Skin of body (tissue), 3 donors: ENCODE measurements at places on chromosomes 7 and 10. TPM values are rescaled to one million over a fixed set of nuclear protein-coding genes. Genes with fewer than 3 reads are reported as not detected.

DNA sequence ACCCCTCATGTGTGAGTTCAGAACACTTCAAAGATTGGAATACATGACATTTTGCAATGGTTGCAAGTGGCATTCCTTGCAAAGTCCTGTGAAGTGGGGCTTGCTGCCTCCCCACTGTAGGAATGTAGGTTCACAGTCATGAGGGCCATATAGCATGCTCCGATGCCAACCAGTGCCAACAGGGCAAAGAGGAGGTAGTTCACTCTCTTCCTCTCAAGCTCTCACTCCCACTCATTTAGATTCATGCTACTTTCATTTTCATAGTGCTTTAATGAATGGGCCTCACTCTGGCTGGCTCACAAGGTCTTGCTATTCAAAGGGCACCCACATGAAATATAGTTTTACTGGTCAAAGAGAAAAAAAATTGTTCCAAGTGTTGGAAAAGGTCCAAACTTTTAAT is 169.9 kb upstream of the AOAH start:
- DNase-seq: no peak

GRCh38 chr10:32000937-32001336 is 55.3 kb downstream of the KIF5B start:
- DNase-seq: no peak

Gene BAMBI
- 8.0 TPM for total RNA-seq

- no peak for DNase-seq
Observed at GRCh38 chr7:147182874-147183273, 1066.3 kb downstream of the CNTNAP2 start.

- DNase-seq: no peak
Observed at GRCh38 chr7:30965883-30966282, 2.1 kb downstream of the GHRHR start.

Gene CAV2
- 78.6 TPM for total RNA-seq

GRCh38 chr10:19902456-19902855 is 86.2 kb downstream of the PLXDC2 start:
- DNase-seq: no peak

Gene FGF8
- total RNA-seq: not detected

DNA sequence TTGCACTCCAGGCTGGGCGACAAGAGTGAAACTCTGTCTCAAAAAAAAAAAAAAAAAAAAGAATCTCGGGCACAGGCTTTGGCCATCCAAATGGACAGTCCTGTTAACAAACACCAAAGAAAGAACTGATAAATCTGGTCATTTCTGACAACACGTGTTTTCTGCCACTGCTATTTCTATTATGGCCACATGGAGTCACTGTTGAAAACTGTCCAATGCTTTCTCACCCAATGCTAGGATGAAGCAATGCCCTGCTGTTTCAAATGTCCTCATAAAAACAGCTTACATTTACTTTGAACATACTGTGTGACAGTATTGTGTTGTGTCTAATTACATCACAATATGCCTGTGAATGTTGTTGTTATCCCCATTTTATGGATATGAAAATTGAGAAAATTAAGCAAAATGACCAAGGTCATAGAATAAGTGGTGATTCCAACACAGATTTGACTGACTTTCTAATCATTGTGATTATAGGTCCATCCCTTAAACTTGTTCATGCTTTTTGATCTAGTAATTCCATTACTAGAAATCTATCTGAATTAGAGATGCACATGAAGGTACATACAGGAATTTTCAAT is 19.9 kb upstream of the MAP3K8 start:
- peak; percentile 66 for DNase-seq

GRCh38 chr10:13335881-13336280 is 12.2 kb downstream of the SEPHS1 start:
- no peak for DNase-seq

Gene EPHA1
- total RNA-seq: 16.2 TPM

Gene AKR1B15
- not detected for total RNA-seq

DNA sequence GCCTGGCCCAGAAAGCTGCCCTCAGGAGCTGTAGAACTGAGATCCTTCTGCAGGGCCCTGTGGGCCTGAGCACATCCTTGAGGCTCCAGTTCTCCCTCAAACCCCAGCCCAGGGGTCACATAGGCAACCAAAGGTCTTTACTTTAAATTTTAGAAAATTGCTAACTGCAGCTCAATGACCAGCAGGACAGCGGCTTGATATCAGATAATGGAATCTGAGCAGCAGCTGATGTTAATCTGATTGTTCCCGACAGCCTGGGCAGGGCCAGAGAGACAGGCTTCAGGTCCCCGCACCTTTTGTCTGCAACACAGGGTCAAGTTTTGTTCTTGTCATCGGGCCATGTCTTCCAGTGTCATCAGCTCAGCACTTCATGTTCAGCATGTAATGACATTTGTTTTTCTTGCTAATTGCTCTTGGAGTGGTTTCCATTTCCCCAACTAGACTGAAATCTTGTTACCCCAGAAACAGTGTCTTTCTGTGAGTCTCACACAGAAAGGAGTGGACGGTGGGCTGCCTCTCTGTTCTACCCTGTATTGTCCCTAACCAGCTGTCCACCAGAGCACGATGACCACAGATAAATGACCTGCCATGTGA is 91.0 kb downstream of the PAXIP1 start:
- no peak for DNase-seq

DNA sequence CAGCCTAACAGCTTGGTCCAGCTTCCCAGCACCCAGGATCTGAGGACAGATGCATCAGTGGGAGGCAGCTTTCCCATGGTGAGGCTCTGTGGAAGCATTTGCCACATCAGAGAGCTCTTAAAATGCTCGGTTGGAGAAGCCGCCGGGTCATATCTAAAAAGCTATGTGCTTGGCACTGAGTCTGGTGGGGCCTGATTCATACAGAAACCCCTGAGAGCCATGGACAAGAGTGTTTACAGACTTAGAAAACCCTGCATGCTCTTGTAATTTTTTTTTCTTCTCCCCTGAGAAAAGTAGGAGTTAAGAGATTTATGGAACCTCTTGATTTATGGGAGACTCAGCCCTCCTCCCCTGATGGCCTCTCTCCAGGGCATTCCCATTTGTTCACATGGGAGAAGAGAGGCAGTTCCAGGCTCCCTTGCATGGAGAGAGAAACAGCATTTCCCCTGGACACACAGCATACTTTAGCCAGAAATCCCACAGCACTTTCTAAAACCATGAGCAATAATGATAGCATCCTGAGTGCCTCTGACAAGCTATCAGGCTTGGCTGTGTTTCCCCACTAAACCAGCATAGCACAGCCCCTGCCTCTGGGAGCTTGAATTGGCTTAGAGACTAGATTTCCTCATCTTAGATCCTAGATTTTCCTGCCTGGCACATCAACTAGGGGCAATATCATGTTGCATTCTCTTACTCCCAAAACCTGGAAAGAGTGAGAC is 322.1 kb upstream of the AUTS2 start:
- peak; percentile 50 for DNase-seq

Gene GNAT3
- not detected for total RNA-seq

DNA sequence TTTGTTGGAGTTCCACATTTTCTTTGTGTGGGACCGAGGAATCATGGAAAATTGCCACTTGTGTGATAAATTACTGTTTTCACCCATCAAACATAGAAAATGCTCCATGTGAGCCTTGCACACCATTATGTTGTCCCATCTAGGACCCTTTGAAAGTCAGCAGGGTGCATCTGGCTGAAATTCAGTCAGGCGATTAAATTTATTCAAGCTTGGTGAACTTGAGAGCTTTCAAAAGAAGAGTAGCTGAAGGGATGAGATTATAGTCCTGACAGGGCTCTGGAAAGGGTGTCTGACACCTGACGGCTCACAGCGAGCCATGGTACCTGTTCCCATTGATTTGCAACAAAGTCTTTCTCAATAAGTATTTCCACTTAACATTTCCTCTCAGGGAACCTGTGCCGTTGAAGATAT is 399.7 kb upstream of the ETV1 start:
- no peak for DNase-seq

- no peak for DNase-seq
Observed at GRCh38 chr7:27174874-27175625, 930 bp upstream of the HOXA10 start.

GRCh38 chr7:1752111-1752510 is 82.0 kb downstream of the ELFN1 start:
- no peak for DNase-seq

Gene SAMD9L
- 7.6 TPM for total RNA-seq

- no peak for DNase-seq
Observed at GRCh38 chr7:121266307-121266894, 62.4 kb upstream of the WNT16 start.

- no peak for DNase-seq
Observed at GRCh38 chr10:7826971-7827370, 8.7 kb downstream of the TAF3 start.

DNA sequence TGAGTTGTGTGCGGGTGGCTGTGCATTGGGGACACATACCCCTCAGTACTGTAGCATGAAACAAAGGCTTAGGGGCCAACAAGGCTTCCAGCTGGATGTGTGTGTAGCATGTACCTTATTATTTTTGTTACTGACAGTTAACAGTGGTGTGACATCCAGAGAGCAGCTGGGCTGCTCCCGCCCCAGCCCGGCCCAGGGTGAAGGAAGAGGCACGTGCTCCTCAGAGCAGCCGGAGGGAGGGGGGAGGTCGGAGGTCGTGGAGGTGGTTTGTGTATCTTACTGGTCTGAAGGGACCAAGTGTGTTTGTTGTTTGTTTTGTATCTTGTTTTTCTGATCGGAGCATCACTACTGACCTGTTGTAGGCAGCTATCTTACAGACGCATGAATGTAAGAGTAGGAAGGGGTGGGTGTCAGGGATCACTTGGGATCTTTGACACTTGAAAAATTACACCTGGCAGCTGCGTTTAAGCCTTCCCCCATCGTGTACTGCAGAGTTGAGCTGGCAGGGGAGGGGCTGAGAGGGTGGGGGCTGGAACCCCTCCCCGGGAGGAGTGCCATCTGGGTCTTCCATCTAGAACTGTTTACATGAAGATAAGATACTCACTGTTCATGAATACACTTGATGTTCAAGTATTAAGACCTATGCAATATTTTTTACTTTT is 1.8 kb downstream of the DDIT4 start:
- DNase-seq: no peak

Gene IFIT5
- total RNA-seq: 11.9 TPM

DNA sequence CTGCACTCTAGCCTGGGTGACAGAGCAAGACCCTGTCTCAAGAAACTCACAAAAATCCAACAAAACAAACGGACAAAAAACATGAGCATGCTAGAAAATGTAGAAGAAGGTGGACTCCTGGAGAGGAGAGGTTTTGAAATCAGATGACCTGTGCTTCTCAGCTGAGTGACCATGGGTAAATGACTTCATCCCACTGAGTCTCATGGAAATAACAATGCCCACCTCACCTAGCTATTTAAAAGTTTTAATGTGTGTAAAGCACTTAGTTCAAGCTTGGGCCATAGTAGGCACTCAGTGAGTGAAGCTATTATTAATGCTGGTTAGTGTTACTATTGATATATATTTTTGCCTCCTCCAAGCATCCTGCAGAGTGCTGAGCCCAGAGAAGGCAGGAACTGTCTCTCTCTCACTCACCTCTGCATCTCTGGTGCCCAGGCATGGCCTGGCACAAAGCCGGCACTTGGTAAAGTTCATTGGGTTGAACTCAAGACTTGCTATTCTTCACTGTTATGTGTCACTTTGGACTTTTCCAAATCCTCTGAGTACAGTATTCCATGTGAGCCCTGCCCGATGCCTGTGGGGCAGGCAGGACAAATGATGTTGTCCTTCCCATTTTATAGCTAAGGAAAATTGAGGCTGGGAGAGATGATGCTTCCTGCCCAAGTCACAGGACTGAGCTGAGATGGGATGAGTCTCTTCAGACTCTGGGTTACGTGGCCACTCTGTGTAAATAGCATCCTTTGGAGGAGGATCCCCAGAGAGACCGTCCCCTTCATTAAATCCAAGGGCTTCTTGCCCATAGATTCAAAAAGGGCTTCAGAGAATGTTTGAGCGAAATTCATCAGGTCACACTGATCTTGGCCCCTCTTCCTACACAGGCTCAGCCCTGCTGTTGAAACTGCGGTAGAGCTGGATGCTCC is 81.4 kb upstream of the EMX2 start:
- no peak for DNase-seq

GRCh38 chr7:32479574-32480200 is 10.5 kb downstream of the LSM5 start:
- DNase-seq: no peak

- DNase-seq: no peak
Observed at GRCh38 chr10:43963793-43964425, 315.2 kb upstream of the ZNF32 start.

GRCh38 chr7:156857757-156858156 is 35.2 kb downstream of the LMBR1 start:
- DNase-seq: no peak

DNA sequence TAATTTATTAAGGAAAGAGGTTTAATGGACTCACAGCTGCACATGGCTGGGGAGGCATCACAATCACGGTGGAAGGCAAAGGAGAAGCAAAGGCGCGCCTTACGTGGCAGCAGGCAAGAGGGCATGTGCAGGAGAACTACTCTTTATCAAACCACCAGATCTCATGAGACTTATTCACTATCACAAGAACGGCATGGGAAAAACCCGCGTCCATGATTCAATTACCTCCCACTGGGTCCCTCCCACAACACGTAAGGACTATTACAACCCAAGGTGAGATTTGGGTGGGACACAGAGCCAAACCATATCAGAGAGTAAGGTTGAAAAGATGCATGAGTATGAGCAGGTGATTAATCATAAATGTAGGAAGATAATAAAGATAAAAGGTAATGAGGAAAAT is 3.2 kb upstream of the JCAD start:
- DNase-seq: no peak

DNA sequence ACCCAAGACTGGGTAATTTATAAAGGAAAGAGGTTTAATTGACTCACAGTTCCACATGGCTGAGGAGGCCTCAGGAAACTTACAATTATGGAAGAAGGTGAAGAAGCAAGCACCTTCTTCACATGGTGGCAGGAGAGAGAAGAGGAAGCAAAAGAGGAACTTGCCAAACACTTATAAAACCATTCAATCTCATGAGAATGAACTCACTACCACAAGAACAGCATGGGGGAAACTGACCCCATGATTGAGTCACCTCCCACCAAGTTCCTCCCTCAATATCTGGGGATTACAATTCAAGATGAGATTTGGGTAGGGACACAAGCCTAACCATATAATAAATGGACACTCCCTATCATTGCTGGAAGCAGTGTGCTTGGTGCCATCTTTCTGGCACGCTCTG is 506.3 kb downstream of the CALN1 start:
- no peak for DNase-seq

GRCh38 chr10:1240341-1240775 is 184.2 kb downstream of the WDR37 start:
- no peak for DNase-seq

GRCh38 chr7:56105508-56105907 is 768 bp downstream of the CHCHD2 start:
- DNase-seq: no peak

Gene CTAGE4
- total RNA-seq: 9.1 TPM

GRCh38 chr7:17640730-17641377 is 299.4 kb downstream of the SNX13 start:
- DNase-seq: no peak

- no peak for DNase-seq
Observed at GRCh38 chr10:120732067-120732466, 119.1 kb upstream of the WDR11 start.
